CD14-positive monocyte (primary cell): ENCODE measurements at places on chromosomes 5 and 9.

GRCh38 chr9:89006267-89006666 lies 15.0 kb downstream of the S1PR3 start:
- no peak for DNase-seq

- DNase-seq = no peak
These were observed 21.1 kb upstream of the GAS1 start for GRCh38 chr9:86968258-86968920.

DNA sequence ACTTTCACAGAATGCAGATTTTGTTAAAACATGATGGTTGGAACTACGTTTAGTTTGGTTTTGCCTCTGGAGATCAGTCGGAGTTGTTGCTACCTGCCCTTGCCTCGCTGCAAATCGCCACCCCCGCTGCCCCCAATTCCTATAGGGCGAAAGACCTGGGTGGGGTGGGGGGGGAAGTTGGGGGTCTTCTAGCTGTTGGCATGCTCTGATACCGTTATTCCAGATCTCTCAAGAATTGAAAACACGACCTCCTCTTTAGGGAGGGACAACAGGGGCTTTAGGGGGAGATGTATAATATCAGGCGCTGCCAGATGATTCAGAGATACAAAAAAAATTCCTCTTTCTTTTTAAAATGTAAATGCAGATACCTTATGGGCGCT lies 36.4 kb upstream of the NFIB start:
- no peak for DNase-seq

GRCh38 chr5:65779643-65780042 lies 57.6 kb downstream of the NLN start:
- no peak for DNase-seq

DNA sequence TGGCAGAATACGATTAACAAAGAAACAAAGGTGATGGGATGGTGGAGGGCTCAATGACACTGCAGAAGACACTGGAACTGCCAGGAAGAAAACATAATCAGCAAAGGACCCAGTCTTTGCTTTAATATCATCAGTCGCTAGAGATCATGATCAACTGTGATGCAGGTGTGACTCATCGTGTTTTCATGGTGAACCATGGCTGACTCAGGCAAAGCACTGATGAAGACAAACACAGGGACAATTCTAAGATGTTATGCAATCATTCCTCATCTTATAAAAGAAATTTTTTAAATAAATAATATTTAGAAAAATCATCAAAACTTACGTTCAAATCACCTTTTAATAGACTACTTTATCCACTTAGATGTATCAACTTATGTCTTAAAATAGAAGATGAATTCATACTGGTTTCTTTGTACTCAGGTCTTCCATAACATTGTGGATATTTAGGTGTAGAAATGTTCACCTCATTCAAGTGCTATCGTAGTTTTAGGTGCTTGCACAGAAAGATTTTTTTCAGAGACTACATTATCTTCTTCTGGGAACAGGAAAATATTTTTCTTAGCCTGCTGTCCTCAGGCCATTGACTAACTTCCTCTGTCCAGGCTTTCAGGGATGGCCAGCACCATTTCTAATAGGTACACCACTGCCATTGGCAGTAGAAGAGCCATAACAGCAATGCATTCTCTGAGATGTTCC lies 673.4 kb upstream of the MEF2C start:
- peak; percentile 29 for DNase-seq

DNA sequence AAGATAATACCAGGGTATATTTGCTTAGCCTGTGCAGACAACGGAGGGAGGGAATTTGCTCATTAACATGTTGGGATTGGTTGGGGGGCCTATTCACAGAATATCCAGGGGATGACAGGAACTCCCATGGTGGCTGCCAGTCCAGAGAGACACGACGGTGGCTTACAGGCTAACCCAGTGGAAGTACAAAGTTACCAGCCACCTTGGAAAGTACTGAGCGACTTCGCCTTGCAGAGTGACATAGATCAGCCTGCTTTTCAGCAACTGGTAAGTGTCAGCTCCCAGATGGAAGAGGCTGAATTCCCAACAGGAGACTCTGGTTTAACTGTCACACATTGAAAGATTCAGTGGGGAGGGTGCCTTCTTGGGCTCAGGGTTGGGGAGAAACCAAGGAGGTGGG lies 7.9 kb downstream of the ISL1 start:
- no peak for DNase-seq

- peak; percentile 96 for DNase-seq
These were observed 21.6 kb downstream of the LPCAT1 start for GRCh38 chr5:1502046-1502736.

- no peak for DNase-seq
These were observed 17.9 kb upstream of the SCGB3A2 start for GRCh38 chr5:147860641-147861025.

DNA sequence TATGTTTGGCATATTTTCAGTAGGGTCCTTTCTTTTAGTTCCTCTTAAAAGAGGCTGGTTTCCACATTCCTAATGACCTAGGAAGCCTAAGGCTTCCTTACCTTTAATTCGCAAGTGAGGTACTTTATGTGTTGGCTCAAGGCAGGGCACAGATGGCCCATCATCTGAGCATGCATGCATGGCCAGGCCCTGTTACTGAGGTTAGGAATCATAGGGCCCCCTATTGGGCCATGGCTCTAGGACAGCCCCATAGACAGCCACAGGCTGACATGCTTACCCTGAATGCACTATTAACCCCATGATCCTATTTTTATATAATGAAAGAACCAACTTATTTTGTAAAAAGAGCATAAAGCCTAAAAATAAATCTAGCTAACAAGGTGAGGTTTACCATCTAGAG lies 271.4 kb downstream of the ELAVL2 start:
- DNase-seq = no peak

DNA sequence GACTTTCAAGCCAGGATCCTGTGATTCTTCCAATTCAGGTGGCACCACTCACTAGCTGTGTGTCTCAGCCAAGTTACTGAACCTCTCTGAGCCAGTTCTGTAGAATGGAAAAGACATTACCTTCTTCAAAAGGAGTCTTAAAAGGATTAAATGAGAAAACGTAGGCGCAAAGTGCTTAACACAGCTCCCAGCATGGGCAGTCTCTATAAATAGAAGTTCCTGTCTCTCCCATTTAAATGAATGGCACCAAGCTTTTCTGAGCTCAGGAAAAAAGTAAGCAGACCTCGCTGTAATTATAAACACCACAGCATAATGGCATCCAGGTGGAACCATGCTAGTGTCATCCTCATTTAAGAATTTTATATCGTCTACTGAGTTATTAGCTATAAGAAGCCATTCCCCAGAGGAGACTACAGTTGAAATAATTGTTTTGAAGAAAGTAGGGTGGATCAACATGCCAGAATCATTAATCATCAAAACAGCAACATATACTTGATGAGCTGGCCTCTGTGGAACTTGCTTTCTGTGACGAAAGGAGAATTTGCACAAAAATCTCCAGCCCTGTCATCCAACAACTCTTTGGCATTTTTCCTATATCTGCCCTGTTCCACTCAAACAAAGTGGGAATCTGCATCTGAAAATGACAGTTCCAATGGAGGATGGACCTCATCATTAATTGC lies 188.9 kb downstream of the SPOCK1 start:
- DNase-seq = no peak

GRCh38 chr5:72166070-72166979 lies 59.0 kb downstream of the MAP1B start:
- DNase-seq = no peak

DNA sequence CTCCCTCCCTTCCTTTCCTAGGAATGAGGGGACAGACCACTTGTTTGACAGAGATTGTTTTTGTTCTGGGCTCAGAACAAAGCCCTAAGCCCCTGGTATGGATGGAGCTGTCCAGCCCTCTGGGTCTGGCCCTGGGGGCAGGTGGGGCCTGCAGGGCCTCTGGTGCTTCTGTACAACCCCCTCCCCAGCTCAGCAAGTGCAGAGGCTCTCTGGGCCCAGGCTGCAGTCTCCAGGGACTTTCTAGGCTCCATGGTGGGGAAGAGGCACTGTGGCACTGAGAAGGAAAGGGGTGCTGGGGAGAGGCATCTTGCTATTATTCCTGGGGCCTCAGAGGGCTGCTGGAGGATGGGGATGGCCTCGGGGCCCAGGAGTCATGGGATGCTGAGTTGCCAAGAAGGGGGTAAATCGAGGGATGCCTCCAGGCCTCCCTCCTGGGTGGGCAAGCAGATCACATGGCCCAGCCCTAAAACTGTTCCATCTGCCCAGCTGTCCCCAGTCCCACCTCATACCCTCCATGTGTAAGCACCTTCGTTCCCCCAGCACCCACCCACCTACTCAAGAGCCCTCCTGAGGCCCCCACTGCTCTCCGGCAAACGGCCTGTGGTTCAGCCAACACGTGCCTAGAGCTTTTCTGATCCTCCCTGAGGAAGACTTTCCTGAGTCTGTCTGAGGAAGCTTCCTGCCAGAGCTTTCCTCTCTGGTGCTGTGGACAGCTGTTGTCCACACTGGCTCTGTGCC lies 225.7 kb downstream of the CACNA1B start:
- no peak for DNase-seq

GRCh38 chr5:132315529-132316067 lies 21.4 kb downstream of the SLC22A4 start:
- DNase-seq = no peak

- no peak for DNase-seq
These were observed 85.8 kb downstream of the TAF11L14 start for GRCh38 chr5:17720071-17720470.

- DNase-seq = peak; percentile 62
These were observed 5.9 kb upstream of the SLC22A5 start for GRCh38 chr5:132363431-132364112.

- no peak for DNase-seq
These were observed 154.0 kb downstream of the FRMD3 start for GRCh38 chr9:83384214-83384613.

DNA sequence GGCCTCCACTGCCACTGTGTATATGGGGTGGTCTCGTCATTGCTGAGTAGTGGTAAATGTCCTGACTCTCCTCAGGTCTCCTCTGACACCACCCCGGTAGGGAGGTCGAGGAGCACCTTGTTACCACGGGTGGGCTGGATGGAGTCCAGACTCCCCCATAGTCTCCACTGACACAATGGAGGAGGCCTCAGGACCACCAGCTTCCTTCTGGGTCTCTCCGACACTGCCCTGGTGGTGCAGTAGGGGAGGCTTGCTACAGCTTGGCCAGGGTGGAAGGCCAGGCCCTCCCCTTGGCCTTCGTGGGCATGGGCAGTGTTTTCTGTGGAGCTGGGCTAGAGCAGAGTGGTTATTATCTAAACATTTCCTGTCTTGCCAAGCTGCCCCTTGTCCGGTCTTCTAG lies 15.4 kb upstream of the SH3PXD2B start:
- DNase-seq = no peak

- DNase-seq = no peak
These were observed 259.9 kb downstream of the GADD45G start for GRCh38 chr9:89864731-89865130.
